ENCODE measurements at places on chromosomes 11 and 22.

- no peak for DNase-seq
Measured at GRCh38 chr11:35478471-35479091, 46.8 kb downstream of the PAMR1 start.

- no peak for DNase-seq
Measured at GRCh38 chr11:82529936-82530335, 203.7 kb downstream of the FAM181B start.

- no peak for DNase-seq
Measured at GRCh38 chr11:110185599-110185998, 92.4 kb downstream of the ZC3H12C start.

- DNase-seq, result no peak
Measured at GRCh38 chr11:1078191-1078601, 3.5 kb downstream of the MUC2 start.

GRCh38 chr11:128783513-128783912 lies 83.6 kb downstream of the KCNJ1 start:
- DNase-seq, result no peak

- peak; percentile 27 for DNase-seq
Measured at GRCh38 chr11:44143987-44144909, 48.8 kb downstream of the EXT2 start.

- no peak for DNase-seq
Measured at GRCh38 chr11:27277843-27278242, 85.2 kb downstream of the CCDC34 start.

DNA sequence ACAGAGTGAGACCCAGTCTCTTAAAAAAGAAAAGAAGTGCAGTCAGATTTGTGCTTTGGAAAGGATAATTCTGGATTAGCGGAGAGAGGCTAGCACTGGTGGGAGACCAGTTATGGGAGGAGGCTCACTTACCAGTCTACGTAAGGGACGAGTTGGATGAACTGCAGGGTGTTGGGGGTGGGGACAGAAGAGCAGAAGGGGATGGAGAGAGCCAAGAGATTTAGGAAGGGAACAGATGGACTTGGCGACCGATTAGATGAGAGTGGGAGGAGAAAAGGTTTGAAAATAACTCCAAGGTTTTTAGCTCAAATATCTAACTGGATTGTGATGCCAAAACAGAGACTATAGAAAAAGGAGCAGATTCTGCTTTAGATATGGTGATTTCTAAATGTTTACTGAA lies 81.4 kb downstream of the SFI1 start:
- DNase-seq, result no peak

DNA sequence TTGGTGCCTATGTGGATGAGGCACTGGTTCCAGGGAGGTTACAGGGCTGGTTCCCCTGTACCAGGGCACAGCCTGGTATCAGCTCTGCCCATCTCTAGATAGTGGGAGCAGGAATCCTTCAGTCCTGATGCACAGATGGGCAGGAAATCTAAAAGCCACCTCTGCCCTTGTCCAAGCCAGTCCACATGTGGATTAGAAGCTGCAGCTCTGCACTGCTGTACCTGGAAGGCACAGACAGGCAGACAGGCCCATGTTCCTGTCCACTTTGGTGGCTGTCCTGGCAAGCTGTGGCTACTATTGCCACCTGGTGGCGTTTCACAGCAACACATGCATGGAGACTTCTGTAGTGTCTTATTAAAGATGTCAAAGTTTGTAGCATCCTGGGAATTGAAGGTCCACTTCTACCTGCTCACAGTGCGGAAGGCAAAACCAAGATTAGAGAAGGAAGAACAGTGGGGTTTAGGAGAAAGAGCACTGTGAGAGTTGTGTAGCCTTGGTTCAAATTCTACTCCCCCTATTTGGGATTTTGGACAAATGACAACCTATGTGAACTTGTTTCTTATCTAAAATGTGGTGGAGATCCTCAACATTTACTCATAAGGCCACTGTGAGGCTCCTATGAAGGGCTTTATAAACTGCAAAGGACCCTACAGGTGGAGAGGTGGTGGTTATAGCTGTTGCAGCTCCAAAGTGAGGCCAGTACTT lies 30.1 kb downstream of the NAV2 start:
- DNase-seq, result peak; percentile 76

Measured in Right ventricle myocardium inferior (tissue), 1 donor.